T-cell (primary cell): ENCODE measurements at places on chromosomes 2 and 18. TPM values are rescaled to one million over a fixed set of nuclear protein-coding genes. Genes with fewer than 3 reads are reported as not detected.

DNA sequence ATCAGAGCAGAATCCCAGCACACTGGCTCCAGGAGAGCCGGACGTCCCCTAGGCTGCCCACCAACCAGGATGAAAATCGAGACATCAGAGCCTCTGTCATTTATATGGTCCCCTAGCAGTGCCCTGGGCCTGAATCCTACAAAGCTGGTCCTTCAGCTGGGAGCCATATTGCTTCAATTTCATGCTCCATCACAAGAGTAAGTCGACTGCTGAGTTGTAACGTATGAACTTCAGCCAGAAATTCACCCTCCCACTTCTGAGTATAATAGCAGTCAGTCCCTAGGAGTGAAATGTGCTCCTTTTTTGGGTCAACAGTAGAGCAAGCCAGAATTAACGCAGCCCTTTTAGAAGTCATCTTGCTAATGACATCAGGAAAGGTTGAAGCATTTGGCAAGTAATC is 126.4 kb downstream of the CCBE1 start:
- DNase-seq, result no peak
- no peak overlapping the region for H3K27ac ChIP-seq
- H3K36me3 ChIP-seq, result no peaks in the 10 kb centered on the region
- H3K27me3 ChIP-seq, result no peaks in the 10 kb centered on the region

DNA sequence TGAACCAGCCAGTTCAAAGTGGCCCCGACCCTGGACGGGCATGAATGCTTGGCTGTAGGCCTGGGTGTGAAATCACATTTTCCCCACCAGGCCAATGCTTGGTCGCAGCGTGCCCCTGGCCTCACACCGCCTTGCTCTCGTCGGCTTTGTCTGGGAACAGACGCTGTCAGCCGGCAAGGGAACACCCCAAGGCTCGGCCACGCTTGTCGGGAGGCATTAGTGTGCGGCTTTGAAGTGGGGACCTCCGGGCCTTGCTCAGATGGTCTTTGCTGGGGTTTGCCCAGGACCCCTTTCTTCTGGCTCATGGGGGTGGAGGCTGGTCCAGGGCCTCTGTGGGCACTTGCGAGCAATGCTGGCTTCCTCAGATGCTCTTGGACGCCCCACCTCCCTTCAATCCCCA is 79.1 kb downstream of the INHBB start:
- no peak overlapping the region for H3K4me3 ChIP-seq
- no peak overlapping the region for H3K27ac ChIP-seq
- H3K36me3 ChIP-seq, result no peaks in the 10 kb centered on the region
- H3K27me3 ChIP-seq, result peaks cover 24% of the 10 kb centered on the region
- DNase-seq, result no peak
- H3K4me1 ChIP-seq, result no peaks in the 10 kb centered on the region

DNA sequence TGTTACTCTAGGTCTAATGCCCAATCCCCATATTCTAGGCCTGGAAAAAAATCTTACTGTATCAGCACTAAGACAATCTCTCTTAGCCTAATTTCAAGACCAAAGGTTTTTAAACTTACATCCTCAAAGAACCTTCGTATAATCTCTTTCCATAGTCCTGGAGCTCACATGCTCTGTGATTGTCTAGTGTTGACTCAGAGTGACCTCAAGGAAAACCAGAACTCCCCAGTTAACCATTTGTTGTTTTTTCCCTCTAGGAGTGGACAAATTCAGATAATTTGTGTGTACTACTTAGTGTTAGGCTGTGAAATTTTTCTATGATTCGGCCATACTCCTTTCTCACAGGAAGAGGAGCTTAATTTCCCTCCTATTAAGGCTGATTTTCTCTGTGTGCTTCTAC is 536.1 kb downstream of the SLC4A3 start:
- H3K36me3 ChIP-seq, result no peaks in the 10 kb centered on the region
- no peaks in the 10 kb centered on the region for H3K4me1 ChIP-seq
- H3K4me3 ChIP-seq, result no peak overlapping the region
- no peak for DNase-seq
- H3K27me3 ChIP-seq, result no peaks in the 10 kb centered on the region
- H3K27ac ChIP-seq, result no peak overlapping the region

- no peak overlapping the region for H3K4me3 ChIP-seq
- H3K27me3 ChIP-seq, result no peaks in the 10 kb centered on the region
- peaks cover 3% of the 10 kb centered on the region for H3K4me1 ChIP-seq
- DNase-seq, result no peak
- no peaks in the 10 kb centered on the region for H3K36me3 ChIP-seq
- H3K27ac ChIP-seq, result no peak overlapping the region
Measured at GRCh38 chr2:239942871-239943311, 82.3 kb downstream of the NDUFA10 start.

DNA sequence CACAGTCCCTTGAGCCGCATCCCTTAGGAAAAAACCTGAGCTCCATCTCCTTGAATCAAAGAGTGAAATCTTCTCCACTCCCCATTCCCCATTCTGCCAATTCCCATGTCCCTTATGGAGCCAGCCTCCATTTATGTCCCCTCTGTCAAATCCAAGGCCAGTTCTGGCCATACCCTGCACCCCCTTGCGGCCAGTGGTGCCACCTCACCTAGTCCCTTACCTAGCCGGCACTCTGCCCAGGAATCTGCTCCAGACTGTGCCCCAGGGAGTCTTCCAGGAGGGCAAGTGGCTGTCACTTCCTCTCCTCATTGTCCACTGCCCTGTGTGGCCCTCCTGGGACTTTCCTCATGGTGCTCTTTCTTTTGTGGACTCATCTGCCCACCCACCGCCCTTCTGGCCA is 195.4 kb upstream of the RMP24 start:
- no peaks in the 10 kb centered on the region for H3K4me1 ChIP-seq
- no peak overlapping the region for H3K4me3 ChIP-seq
- DNase-seq, result no peak
- H3K27ac ChIP-seq, result no peak overlapping the region
- H3K27me3 ChIP-seq, result peaks cover 17% of the 10 kb centered on the region

DNA sequence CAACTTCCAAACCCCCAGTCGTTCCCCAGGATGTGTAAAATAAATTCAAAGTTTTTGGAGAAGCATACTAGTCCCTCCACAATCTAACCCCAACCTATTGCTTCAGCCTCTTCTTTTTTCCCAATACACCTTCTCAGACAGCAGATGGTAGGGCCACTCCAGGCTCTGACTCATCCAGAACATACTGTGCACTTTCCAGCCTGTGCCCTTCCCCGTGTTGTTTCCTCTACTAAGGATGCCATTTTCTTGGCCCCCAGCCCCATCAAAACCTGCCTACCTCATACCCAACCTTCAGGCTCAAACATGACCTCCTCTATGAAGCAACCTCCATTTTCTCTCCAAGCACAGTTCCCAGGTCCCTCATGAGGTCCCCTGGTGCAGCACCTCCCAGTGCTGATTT is 669.3 kb downstream of the BCL11A start:
- H3K36me3 ChIP-seq, result no peaks in the 10 kb centered on the region
- H3K4me1 ChIP-seq, result peaks cover 24% of the 10 kb centered on the region
- no peak overlapping the region for H3K4me3 ChIP-seq
- DNase-seq, result no peak

DNA sequence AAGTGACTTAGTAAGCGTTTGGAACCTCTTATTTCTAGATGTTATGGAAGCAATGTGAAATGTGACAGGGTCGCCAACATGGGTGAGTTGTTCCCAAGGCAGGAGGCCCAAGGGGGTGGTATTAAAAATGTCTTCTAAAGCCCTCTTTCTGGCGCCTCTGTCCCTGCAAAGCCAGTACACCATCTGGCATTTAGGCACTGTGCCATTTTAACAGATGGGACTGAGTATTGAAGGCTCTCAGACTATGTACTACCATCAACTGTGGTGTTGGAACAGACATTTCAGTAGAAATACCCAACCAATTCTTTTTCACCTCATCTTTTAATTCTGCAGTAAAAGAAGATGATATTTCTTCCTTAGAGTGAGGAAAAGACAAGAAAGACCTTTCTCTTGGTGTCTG is 384.5 kb upstream of the MMADHC start:
- H3K36me3 ChIP-seq, result no peaks in the 10 kb centered on the region
- H3K27me3 ChIP-seq, result no peaks in the 10 kb centered on the region
- no peak for DNase-seq
- no peaks in the 10 kb centered on the region for H3K4me1 ChIP-seq
- H3K27ac ChIP-seq, result no peak overlapping the region

GKN1 gene
- total RNA-seq, result not detected

ZRANB3 gene
- 6.4 TPM for total RNA-seq

FEV gene
- not detected for total RNA-seq

EML6 gene
- 1.8 TPM for total RNA-seq

TUBB8B gene
- not detected for total RNA-seq

ST6GAL2 gene
- total RNA-seq, result 0.10 TPM

DNA sequence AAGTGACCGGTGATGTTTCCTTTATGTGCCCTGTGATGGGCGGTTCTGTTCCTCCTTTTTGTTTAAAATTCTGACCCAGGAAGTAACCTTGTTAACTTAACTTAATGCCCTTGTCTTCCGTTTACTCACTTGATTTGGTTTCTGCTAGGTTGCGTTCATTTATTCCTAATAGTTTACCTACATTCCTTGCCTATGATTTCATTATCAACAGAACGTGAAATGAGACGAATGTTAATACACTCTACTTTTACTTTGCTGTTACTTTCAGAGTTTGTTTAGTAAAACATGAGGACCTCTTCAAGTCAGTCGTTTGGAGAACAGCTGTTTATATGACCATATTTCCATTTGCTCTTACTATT is 638 bp downstream of the CEP192 start:
- no peak for DNase-seq
- H3K36me3 ChIP-seq, result no peaks in the 10 kb centered on the region
- H3K27ac ChIP-seq, result peak overlapping the region; percentile 55
- peaks cover 28% of the 10 kb centered on the region for H3K4me1 ChIP-seq

- H3K4me3 ChIP-seq, result no peak overlapping the region
- no peak for DNase-seq
- no peak overlapping the region for H3K27ac ChIP-seq
- H3K36me3 ChIP-seq, result no peaks in the 10 kb centered on the region
Measured at GRCh38 chr2:104744537-104744936, 109.4 kb upstream of the POU3F3 start.

DNA sequence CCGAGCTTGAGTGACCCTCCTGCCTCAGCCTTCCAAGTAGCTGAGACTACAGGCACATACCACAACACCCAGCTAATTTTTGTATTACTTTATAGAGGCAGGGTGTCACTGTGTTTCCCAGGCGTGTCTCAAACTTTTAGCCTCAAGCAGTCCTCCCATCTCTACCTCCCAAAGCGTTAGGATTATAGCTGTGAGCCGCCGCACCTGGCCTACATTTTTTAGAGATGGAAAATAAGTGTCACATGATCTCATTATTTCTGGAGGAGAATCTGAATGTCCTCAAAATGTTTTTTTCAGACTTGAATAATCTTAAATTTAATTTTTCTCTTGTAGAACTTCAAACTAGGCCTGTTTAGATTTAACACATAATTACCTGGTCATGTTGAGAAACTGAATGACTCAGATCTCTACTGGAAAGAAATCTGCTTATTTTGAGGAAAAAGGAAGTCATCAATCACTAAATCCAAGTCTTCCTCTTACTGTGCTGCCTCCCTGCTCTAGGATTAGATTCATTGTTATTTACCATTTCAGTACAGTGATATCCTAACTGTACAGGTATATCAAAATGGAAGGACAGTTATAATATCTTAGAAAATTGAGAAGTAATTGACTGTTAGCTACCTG is 92.4 kb downstream of the COX7A2L start:
- H3K27me3 ChIP-seq, result no peaks in the 10 kb centered on the region
- no peak overlapping the region for H3K4me3 ChIP-seq
- H3K27ac ChIP-seq, result no peak overlapping the region
- no peaks in the 10 kb centered on the region for H3K4me1 ChIP-seq
- no peak for DNase-seq
- H3K36me3 ChIP-seq, result peaks cover 24% of the 10 kb centered on the region

CCT7 gene
- total RNA-seq, result 193 TPM

DNA sequence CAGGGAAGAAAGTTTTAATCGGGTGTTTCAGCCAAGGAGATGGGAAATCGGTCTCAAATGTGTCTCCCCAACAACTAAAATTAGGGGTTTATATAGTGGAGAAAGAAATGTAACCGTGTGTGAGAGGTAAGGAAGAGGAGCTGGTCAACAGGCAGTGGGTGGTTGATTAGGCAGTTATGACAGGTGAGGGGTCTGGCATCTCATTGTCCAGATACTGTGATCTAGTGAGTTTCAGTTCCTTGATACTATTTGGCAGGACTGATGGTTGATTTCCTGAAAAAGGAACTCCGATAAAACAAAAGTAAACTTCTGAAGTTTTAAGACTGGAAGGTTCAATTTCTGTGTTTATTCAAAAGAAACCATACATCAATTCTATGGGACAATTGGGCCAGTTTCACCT is 197.9 kb downstream of the LPIN1 start:
- DNase-seq, result no peak
- H3K36me3 ChIP-seq, result no peaks in the 10 kb centered on the region
- no peaks in the 10 kb centered on the region for H3K27me3 ChIP-seq
- no peak overlapping the region for H3K4me3 ChIP-seq
- no peaks in the 10 kb centered on the region for H3K4me1 ChIP-seq

ANO7 gene
- 0.53 TPM for total RNA-seq

- no peaks in the 10 kb centered on the region for H3K27me3 ChIP-seq
- no peaks in the 10 kb centered on the region for H3K36me3 ChIP-seq
- H3K4me3 ChIP-seq, result no peak overlapping the region
- DNase-seq, result no peak
- no peak overlapping the region for H3K27ac ChIP-seq
- no peaks in the 10 kb centered on the region for H3K4me1 ChIP-seq
Measured at GRCh38 chr2:210727549-210727948, 171.2 kb downstream of the CPS1 start.

DNA sequence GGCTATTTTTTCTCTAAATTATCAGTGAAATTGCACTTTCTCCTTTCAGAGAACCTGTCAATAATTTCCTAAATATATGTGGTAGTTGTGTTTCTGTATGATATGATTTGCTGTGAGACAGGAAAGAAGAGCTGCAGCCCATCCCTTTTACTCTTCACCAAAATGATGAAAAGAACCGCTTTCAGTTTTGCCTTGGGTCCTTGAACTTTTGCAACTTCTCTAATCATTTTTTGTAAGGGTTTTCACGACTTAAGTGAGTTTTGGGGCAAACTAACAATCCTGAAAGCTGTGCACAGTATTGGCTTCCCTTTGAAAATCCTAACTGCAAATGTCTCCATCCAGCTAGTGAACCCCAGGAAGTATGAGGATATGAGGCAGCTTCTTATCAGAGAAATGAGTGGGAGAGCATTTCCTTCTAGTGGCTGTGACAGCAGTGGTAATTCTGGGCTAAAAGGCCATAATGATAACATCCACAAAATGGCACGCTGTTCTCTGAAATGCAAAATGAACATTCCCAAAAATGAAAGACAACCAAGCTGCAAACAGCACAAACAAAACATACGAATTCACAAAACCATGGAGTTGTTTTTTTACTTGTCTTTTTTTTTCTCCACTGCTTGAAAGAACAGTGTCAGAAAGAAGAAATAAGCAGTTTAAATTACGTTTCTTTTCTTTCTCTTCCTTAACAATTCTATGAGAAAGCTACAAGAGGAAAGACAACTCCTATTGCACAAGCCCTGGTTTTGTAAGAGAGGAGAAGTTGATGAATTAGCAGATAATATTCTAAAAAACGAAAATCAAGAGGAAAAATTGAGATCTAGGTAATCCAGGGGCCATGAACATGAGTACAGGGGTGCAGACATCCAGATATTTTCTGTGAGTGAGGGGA is 1291.6 kb upstream of the ZEB2 start:
- no peaks in the 10 kb centered on the region for H3K4me1 ChIP-seq
- H3K36me3 ChIP-seq, result no peaks in the 10 kb centered on the region
- H3K27me3 ChIP-seq, result no peaks in the 10 kb centered on the region
- no peak for DNase-seq
- no peak overlapping the region for H3K27ac ChIP-seq
